M059J (cell line): ENCODE measurements at places on chromosomes 1 and 21. TPM values are rescaled to one million over a fixed set of nuclear protein-coding genes. Genes with fewer than 3 reads are reported as not detected.

- peak; percentile 52 for DNase-seq
These were observed 17.8 kb upstream of the SERTAD4 start for GRCh38 chr1:210214573-210215409.

DNA sequence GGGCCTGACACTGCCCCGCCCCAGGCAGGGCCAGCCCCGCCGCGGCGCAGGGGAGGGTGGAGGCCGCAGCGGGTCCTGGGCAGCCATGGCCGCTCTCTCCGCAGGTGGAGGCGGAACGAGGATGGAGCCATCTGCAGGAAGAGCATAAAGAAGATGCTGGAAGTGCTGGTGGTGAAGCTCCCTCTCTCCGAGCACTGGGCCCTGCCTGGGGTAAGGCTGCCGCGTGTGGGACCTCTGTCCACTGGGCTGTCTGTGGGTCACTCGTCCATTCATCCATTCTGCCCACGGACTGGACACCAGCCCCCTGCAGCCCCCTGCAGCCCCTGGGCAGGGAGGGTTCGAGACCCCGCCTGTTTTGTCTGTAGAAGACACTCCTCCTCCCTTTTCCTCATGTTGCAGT lies 18.4 kb upstream of the LRRC3 start:
- DNase-seq: no peak

- DNase-seq: peak; percentile 29
These were observed 184.9 kb downstream of the KCNH1 start for GRCh38 chr1:210949039-210949438.

DNA sequence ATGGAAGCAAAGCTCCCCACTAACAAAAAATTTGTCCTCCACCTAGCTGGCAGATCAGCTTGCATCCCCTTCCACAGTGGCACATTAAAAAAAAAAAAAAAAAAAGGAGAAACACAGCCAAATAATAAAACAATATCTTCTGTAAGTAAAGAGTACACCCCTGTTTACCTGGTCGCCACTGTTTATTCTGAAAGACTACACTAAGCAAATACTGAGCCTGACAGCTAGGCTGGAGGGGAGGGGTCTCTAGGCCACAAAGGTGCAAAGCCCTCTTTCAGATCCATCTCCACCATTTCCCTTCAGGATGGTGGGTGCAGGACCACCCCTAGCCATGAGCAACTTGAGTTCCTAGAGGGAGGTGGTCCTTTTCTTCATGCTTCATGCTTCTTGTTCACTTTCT lies 22.8 kb upstream of the SLC45A3 start:
- no peak for DNase-seq

- peak; percentile 75 for DNase-seq
These were observed 55.3 kb downstream of the CDC7 start for GRCh38 chr1:91555821-91556531.

DNA sequence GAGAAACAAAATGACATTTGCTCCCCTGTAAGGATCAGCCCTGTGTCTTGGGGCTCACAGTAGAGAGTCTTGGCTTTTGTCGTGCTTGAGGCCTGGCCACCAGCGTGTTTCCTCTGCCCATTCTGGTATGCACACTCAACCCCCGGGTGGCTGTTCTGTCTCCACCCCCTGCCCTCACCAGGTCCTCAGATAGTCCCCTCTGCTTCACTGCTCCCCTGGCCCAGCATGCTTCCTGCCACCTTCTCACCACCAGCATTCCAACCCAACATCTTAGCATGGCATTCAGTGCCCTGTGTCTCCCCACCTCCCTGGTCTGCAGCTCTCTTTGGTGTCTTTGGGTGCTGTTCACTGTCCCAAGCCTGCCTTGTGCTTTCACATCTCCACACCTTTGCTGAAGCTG lies 16.2 kb downstream of the ZNF362 start:
- no peak for DNase-seq

DNA sequence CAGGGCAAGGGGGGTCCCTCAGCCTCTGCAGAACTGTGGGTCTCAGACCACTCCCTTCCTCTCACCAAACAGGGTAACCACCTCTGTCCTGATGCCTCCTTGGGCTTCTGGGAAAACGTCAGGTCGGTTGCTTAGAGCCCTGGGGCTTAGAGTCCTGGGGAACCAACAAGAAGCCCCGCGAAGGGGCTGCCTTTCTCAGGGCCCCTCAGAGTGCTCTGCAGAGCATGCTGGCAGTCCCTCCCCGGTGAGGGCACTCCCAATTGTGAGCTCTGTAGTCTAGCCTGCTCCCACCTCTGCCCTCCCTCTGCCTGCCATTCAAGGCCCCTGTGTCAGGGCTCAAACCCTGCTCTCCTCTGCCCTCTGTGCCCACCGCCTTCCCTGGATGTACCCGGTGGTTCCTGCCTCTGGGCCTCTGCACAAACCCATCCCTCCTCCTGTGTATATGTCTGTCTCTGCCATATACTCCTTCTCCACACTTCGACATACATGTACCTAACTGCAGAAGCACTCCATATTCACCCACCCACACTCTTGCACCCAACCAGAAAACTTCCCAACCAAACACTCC lies 92.3 kb downstream of the DMRTB1 start:
- DNase-seq: no peak

DNA sequence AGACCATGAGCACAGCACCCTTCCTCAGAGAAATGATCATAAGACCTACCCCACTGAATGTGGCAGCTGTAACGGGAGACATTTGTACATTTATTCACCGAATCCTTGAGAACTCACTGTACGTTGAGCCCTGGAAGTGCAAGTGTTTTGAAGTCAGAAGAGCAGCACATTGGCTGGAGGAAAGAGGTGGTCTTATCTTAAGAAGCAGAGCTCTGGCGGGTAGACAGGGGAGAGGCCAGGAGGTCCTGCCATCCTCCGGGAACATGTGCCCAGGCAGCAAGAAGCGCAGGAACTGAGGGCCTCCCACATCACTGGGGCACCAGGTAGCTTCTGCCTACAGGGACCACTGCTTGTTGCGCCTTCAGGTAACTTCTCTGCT lies 169.2 kb upstream of the IRF2BP2 start:
- DNase-seq: no peak

DNA sequence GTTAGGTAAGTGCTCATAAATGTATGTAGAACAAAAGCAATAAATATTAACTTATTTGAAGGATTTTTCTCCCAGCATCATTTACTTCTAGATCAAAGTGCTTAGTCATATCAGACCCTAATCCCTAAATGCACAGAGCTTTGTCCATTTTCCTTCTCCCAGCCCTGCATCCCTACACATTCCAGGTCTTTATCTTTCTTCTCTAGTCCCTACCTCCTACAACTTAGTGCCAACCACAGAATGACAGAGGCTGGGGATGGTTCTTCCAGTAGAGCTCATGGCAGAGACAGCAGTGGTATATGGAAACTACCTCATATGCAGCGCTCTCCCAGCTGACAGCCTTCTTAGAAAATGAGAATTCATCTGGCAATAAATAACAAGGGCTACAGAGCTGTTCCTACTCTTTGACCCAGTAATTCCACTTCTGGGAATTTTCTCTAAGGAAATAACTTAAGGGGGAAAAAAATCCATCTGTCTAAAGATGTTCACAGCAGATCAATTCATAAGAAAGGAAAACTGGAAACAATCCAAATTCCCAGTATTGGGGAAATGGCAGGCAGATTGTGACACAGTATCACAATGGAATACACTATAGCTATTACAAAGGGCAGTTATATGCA lies 62.9 kb upstream of the ROR1 start:
- DNase-seq: no peak

DNA sequence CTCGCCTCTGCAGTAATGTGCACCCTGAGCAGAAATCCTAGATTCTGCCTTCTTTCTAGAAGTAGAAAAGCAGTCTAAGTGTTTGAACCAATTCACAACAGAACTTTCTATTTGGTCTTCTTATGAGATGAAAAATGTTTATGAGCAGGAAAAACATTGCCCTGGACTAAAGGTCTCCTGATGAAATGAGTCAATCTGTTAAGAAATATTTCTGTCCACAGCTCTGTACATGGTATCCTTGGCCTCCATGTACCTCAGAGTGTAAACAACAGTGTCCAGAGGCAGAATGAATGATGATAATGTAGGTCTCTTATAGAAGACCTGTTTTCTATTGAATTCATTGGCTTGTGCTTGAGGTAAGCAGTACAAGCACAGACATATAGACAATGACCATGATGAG lies 6.2 kb upstream of the APCS start:
- DNase-seq: no peak

- DNase-seq: no peak
These were observed 31.9 kb downstream of the SYDE2 start for GRCh38 chr1:85168884-85169283.

- DNase-seq: peak; percentile 5
These were observed 440.9 kb upstream of the ZRANB2 start for GRCh38 chr1:71521655-71522264.

DNA sequence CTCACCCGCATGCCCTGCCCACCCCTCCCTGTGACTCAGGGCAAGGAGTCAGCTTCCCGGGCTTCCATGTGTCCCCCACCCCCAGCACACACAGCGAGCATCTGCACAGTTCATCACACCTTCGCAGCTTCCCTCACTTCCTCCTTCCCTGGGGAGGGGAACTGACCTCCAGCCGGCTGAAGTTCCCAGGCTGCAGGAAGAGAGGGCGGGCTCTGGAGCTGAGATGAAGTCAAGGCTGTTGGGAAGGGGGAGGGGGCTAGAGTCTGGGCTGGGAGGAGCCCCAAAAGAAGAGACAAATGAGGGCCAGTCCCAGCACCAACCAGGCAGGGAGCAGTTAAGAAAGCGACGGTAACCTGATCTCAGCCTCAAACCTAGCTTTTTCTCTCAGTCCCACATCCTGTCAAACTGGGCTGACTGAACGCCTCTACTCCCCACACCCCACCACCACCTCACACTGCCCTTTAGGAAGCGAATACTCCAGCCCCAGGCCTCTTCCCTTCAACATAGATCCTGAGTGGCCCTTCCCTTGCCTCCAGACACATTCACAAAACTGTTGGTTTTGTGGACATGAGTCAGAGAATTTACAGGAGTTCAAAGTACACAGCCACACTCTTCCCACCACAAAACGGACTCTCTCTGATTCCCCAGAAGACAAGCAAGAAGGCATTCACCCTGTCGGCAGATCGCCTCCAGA lies 1.8 kb downstream of the RHOC start:
- DNase-seq: peak; percentile 99

GRCh38 chr1:170707959-170708655 lies 44.2 kb downstream of the PRRX1 start:
- DNase-seq: peak; percentile 96

DNA sequence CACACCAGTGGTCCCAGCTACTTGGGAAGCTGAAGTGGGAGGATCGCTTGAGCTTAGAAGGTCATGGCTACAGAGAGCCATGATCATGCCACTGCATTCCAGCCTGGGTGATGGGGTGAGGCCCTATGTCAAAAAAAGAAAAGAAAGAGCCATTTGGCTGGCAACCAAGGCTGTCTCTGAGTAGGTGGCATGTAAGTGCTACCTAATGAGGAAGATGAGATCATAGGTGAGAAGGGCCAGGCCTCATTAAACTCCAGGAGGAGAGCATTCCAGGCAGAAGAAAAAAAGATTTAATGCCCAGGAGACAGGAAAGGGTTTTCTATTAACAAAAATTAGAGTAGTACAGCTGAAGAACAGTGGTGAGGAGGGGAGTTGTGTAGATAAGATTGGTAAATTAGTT lies 103.4 kb upstream of the ZNF678 start:
- no peak for DNase-seq

DNA sequence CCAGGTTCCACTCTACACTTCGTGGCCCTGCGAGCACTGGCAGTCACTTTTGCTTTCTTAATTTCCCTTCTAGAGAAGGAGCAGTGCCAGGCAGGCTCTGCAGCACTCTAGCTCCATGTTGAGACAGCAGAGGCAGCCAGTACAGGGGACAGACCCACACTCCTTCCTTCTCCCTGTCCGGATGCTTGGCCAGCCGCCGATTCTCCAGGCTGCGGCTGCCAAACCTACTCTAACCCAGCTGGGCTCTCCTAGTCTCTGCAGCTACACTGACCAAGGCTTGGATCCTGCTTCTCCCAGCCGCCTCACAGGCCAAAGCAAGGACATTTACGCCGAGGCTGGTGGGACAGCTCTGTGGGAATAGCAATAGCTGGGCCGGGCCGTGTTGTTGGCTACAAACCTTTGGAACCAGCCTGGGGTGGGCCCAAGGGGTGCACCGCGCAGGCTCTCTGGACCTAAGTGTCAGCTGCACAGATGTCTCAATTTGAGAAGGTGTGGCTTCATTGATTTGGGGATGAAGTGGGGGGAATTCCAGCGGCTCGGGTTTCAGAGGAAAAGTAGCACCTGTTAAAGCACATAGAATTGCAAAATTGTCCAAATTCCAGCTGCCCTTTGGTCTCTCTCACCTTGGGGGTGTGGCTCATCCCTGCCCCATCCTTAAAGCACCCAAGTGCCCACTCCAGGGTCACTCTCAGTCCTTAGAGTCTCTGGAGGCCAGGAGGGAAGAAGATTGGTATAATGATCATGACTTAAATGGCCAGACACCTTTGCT lies 3.2 kb downstream of the BARHL2 start:
- DNase-seq: peak; percentile 7

GRCh38 chr1:89295187-89295586 lies 22.5 kb upstream of the GBP5 start:
- no peak for DNase-seq

The CR1L gene
- 3.6 TPM in 1 of 2 replicates, not detected in the other for total RNA-seq

The CFHR1 gene
- total RNA-seq: not detected in 2 replicates

The NBL1 gene
- 30.7 and 36.9 TPM in 2 replicates for total RNA-seq

The RO60 gene
- 57.3 and 88.1 TPM in 2 replicates for total RNA-seq

The CYP4X1 gene
- total RNA-seq: not detected in 2 replicates

The SLC44A3 gene
- total RNA-seq: 1.4 and 2.8 TPM in 2 replicates

The OR10J1 gene
- total RNA-seq: not detected in 2 replicates

The UTS2 gene
- 0.05 TPM in 1 of 2 replicates, not detected in the other for total RNA-seq
